ENCODE measurements at places on chromosomes 5 and 9.

GRCh38 chr5:668283-668995 lies 24.7 kb downstream of the TPPP start:
- no peak for DNase-seq

GRCh38 chr9:14213504-14213903 lies 100.4 kb downstream of the NFIB start:
- no peak for DNase-seq

- no peak for DNase-seq
Observed at GRCh38 chr5:107121793-107122519, 548.8 kb downstream of the EFNA5 start.

DNA sequence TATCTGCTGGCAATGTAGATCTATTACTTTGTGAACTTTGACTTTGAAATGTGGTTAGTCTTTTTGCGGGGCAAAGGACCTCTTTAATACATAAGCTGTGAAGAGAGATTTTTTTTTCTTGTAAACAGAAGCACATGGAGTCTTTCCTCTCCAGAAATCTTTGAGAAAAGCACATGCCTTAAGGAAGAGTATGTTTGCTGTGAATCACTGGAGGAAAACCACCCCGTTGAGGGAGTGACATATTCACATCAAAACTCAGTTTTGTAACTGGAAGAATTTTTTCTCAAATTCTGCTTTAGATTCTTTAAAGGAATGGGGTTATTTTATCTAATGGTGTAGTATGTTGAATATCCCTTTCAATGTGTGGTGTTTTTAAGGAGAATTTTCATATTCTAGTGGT lies 3.5 kb downstream of the DMRT3 start:
- DNase-seq, result no peak

GRCh38 chr9:106019039-106019680 lies 324.8 kb downstream of the TMEM38B start:
- no peak for DNase-seq

DNA sequence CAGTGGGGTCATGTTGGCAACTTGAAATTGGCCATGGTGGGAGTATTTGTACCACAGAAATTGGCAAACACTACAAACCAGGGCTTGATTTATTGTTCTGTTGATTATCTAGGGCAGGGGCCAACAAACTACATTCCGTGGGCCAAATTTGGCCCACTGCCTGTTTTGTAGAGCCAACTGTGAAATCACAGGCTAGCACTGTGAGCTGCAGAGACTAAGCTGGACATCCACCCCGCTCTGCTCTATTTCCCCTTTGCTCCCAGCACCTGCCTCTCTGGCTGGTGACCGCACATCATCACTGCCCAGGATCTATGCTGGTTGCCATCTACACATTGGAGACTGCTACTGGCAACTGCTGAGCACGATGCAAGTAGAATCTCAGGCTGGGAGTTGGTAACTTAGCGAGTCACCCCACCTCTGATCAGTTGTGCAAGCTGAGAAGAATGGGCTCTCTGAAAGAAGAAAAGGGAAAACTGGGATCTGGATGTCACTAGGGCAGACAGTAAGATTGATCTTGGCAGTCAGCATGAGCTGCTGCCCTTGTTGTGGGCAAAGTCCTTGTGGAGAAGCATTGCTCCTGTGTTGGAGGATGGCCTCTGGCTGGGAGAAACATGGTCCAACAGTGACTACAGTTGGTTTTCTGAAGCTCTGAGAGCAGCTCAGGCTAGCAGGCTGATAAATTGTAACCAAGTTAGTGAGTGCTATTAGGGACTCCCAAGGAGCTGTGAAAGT lies 144.7 kb upstream of the RAD23B start:
- DNase-seq, result no peak

DNA sequence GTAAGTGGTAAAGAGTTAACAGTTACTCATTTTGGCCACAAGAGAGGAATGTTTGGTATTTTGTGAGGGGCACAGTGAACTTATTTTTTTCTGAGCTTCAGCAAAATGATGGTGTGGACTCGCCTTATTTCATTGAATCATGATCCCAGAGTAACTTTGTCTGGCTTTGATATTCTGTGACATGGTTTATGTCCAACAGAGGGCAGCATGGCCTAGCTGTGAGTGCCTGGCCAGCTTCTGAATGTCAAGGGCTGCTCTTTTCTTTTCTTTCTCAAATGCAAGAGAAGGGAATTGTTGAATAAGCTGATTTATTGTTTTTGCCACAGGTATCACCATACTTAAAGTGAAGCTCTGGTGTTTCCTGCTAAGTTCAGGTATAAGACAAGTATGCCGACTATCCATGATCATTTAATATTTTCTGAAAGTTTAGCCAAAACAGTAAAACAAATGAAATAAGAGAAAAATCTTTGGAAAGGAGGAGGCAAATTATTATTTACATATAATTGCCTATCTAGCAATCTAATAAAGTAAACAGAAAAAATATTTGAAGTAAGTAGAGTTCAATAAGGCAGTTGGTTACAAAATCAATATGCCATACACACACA lies 31.7 kb downstream of the MRPL22 start:
- no peak for DNase-seq
